ENCODE measurements at places on chromosomes 12 and 14. TPM values are rescaled to one million over a fixed set of nuclear protein-coding genes. Genes with fewer than 3 reads are reported as not detected.

GRCh38 chr14:91228112-91229004 lies 16.1 kb downstream of the GPR68 start:
- no peak for DNase-seq

DNA sequence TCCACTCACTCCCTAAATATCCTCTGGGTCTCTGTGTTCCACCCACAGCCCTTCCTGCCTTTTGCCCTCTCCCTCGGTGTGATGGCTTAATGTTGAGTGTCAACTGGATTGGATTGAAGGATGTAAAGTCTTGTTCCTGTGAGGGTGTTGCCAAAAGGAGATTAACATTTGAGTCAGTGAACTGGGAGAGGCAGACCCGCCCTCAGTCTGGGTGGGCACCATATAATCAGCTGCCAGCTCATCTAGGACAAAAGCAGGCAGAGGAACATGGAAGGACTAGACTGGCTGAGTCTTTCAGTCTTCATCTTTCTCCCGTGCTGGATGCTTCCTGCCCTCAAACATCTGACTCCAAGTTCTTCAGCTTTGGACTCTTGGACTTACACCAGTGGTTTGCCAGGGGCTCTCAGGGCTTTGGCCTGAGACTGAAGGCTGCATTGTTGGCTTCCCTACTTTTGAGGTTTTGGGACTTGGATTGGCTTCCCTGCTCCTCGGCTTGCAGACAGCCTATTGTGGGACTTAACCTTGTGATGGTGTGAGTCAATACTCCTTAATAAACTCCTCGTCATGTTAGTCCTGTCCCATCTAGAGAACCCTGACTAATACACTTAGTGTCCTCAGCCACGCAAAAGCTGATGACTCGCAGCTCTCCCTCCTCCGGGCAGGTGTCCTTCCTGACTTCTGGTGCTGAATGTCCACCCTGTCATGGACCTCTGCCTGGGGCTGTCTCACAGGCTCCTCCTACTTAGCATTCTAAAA lies 5.9 kb downstream of the DGLUCY start:
- no peak for DNase-seq

DNA sequence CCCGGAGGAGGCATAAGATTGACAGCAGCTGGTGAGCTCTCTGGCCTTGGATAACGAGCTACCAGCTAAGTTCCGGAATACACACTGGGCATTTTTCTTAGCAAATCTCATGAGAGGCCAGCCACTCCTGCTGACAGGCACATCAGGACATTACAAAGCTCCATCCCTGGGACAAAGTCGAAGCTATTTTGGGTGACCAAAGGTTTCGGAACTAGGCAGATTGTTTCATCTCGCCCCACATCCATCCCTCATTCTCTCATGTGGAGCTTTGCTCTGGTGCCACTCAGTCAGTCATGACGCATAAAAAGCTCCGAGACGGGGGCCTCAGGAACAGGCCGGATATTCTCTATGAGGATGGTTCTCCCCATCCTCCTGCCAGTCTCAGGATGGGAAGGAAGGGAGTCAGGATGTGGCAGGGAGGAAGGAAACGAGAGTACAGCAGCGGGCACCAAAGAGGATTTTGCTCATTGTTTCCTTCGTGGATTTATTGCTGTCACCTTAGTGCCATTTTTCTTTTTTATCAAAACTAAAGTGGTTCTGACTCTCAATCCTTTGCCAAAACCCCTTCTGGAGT lies 253.1 kb upstream of the FKBP4 start:
- no peak for DNase-seq

GRCh38 chr12:89417246-89417977 lies 65.1 kb upstream of the DUSP6 start:
- no peak for DNase-seq

DNA sequence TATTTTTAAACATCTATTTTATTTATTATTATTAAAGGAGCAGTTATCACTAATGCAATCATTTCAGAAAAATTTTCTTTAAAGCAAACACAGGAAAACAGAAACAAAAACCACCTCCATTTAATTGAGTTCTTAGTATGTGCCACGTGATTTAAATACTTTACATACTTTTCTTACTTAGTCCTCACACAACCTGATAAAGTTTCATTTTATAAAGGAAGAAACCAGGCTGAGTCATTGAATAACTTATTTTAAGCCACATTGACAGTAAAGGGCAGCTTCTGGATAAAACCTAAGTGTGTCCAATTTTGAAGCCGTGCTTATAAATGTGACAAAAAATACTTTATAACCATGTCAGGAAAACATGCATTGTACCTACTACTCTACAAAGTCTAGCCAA lies 57.1 kb upstream of the PCED1B start:
- no peak for DNase-seq

DNA sequence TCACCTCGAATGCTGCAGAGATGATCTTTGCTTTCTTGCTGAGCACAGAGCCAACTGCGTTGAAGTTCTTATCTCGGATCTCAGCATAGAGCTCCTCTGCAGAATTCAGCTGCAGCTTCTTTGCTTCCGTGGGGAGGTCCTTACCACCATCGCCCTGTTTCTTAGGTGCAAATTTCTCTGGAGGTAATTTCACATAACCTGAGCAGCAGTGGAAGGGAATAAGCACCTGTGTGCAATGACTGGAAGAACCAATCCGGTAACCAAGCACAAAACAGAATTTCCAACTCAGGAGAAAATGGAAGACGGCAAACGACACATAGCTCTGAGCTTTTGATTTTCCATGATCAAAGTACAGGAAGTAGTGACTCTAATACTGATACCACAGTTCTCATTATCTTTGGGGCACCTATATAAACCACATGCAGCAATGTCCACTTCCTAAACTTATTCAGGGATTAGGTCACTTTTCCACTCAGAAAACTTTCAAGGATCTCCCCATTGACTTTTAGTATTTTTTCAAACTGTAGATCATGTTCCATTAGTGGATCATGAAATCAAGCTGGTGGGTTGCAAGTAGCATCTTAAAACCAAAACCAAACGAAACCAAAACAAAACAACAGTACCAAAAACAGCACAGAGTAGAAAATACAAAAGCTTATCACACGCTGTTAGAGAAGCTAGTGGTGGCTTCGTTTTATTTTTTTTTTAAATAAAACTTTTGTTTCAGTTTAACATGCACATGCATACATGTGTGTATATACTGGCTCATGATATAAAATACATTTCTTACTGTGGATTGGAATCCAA lies 18.9 kb upstream of the DIABLO start:
- DNase-seq, result peak; percentile 40

- no peak for DNase-seq
Observed at GRCh38 chr12:509500-509899, 49.8 kb downstream of the B4GALNT3 start.

- no peak for DNase-seq
Observed at GRCh38 chr14:90924621-90925340, 108.6 kb upstream of the TTC7B start.

DNA sequence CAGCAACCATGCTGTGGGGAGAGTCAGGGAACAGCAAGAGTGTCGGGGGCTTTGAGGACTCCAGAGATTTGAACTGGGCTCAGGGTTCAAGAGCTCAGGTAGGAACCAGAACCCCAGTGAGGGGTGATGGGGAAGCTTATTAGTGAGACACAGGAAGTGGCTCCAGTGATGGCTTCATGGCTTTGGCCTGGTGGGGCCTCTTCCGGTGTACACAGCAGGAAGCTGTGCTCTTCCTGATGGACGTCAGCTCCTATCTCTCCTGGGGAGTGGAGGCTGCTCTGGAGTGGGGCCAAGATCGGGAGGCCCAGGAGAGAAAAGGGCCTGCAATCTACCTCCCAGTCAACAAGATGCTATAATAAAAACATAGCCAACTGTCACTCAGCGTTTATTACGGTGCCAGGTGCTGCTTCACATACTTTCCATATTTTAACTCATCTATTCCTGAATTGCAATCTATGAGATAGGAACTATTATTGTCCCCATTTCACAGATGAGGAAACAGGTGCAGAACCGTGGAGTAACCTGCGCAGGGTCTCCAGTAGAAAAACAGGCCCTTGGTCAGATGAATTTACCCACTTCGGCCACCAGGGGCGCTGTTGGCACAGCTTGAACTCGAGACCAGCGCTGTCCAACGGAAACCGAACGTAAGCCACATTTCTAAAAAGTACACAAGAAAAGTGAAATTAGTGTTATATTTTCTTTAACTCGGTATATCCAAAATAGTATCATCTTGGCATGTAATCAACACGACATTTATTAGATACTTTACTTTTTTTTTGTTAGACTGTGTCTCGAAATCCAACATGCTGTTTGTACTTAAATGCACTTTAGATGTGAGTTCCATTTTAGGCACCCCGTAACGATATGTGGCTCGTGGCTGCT lies 63.6 kb upstream of the DLK1 start:
- peak; percentile 74 for DNase-seq

DNA sequence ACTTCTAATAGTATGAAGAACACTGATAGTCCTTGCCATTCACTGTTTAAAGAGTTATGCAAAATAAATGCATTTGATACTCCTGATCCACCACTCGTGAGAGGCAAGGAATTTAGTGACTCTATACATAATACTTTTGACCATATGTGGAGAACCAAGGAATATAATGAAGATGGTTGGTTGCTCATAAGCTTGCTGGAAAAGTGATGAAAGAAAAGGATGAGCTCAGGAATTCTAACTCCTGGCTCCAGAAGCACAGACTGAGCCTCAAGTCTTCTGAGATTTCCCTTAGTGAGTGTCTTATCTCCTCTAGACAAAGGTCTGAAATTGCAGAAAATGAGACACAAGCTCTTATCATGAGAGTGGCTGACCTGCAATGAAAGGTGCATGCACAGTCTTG lies 57.1 kb upstream of the KRAS start:
- no peak for DNase-seq

- DNase-seq, result peak; percentile 40
Observed at GRCh38 chr12:6605421-6606330, 1.5 kb downstream of the CHD4 start.

DNA sequence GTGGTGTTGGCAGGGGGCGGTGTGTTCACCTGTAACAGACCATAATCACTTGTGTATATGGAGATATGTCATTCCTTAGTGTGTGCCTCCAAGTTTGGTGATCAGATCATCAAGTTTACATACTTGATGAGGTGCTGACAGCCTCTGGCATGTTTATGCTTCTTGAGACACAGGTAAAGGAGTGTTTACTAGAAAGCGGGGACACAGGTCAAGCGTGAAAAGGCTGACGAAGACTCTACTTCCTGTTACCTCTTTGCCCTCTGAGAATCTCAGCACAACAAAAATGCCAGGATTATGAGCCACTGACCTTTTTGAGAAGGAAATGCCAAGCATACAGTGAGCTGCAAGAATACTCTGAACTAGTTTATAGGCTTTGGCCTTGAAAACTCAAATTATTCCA lies 29.6 kb downstream of the PRDM4 start:
- DNase-seq, result peak; percentile 2

DNA sequence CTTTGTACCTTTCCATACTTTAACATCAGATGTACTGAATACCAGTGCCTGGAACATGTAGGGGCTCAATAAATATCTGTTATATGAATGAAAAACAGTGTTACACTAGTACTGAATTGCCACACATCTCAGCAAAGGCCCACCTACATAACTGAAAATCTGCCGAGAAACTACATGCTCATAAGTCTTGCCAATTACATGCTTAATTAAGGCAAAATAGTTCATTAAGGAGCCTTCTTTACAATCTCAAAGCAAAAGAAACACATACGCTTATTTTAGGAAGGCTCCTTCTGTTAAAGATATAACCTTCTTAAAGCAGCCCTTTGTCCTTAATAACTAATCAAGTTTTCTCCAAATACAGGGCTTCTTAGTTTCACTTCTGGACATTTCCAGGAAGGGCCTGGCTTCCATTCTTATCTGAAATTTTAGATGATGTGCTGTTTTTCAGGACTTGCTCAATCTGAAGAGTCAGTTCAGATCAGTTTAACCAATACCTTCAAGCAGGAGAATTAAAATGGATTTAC lies 11.5 kb downstream of the LIMA1 start:
- peak; percentile 66 for DNase-seq

- no peak for DNase-seq
Observed at GRCh38 chr12:31849090-31849687, 110.0 kb upstream of the RESF1 start.

DNA sequence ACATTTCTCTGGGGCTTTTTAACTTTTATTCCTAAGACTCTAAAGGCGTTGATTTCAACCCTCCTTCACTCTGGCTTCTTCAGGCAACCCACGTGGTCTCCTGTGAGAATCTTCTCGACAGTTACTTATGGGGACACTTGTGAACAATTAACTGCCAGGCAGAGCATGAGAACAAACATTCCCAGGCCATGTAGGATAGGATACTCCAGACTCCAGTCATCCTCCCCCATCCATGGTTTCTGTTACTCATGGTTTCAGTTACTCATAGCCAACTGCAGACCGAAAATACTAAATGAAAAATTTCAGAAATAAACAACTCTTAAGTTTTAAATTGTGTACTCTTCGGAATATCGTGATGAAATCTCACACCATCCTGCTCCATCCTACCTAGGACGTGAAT lies 19.5 kb downstream of the GPR68 start:
- DNase-seq, result no peak

- no peak for DNase-seq
Observed at GRCh38 chr12:52439420-52439819, 5.2 kb upstream of the KRT75 start.

- no peak for DNase-seq
Observed at GRCh38 chr14:104973385-104974145, 4.6 kb downstream of the AHNAK2 start.

GRCh38 chr14:41873686-41874317 lies 267.1 kb downstream of the LRFN5 start:
- no peak for DNase-seq

GRCh38 chr14:105499256-105500035 lies 8.4 kb downstream of the TEDC1 start:
- DNase-seq, result peak; percentile 41

- no peak for DNase-seq
Observed at GRCh38 chr12:14621826-14622225, 54.1 kb upstream of the PLBD1 start.

DNA sequence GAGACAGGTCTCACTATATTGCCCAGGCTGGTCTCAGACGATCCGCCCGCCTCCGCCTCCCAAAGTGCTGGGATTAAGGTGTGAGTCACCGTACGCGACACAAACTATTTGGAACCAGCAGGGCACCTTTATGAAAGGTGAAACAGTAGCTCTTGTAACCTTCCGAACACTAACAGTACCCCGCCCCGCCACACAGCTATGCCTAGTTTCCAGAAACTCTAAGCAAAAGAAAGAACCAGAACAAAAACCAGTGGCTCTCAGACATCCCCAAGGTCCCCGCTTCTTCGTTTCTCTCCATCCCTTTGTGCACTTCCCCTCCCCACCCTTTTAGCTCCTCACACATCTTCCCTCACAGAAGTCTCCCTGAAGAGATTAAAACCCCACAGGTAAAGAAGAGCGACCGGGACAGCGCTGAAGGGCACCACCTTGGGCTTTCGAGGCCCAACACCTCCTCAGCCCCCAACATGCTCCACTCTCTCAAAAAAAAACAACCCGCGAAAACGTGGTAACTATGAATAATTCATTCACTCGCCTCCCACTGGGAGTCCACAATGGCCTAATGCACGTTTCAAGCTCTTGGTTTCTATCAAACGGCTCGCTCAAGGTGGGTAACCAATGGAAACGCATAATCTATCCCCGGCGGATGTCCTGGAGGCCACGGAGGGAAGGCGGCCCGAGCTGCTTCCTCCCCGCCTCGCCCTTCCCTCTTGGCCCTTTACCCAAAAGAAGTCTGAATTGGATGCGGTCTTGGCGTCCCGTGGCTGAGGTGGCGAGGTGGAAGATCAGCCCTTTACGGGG lies 877 bp downstream of the BAG5 start:
- DNase-seq, result no peak

GRCh38 chr14:25090716-25091454 lies 40.9 kb upstream of the STXBP6 start:
- peak; percentile 88 for DNase-seq

The SRRM4 gene
- 0.15 TPM for polyA plus RNA-seq

The BCL2L2 gene
- 31.5 TPM for polyA plus RNA-seq

Measured in small intestine (tissue), 16 donors.